SK-N-MC (cell line): ENCODE measurements at places on chromosomes 3 and 15.

DNA sequence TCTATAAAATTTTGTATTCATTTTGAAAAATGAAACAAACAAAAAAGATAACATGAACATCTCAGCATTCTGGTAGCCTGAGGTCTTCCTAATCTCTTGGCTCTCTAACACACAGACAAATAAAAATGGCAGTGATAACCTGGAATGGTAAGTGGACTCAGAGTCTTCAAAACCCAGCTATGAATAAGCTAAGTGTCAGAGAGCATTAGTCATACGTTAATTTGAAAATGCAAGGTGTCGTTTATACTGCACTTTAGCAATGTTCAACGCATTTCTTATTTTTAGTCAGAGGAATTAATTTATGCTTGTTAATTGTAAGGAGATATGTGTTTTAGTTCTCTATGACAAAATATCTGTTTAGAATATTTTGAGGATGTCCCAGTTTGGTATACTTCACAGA, 294.3 kb downstream of the NEK10 start:
- no peak for DNase-seq

- DNase-seq = no peak
These were observed 36.3 kb downstream of the TRIP4 start for GRCh38 chr15:64423970-64424369.

DNA sequence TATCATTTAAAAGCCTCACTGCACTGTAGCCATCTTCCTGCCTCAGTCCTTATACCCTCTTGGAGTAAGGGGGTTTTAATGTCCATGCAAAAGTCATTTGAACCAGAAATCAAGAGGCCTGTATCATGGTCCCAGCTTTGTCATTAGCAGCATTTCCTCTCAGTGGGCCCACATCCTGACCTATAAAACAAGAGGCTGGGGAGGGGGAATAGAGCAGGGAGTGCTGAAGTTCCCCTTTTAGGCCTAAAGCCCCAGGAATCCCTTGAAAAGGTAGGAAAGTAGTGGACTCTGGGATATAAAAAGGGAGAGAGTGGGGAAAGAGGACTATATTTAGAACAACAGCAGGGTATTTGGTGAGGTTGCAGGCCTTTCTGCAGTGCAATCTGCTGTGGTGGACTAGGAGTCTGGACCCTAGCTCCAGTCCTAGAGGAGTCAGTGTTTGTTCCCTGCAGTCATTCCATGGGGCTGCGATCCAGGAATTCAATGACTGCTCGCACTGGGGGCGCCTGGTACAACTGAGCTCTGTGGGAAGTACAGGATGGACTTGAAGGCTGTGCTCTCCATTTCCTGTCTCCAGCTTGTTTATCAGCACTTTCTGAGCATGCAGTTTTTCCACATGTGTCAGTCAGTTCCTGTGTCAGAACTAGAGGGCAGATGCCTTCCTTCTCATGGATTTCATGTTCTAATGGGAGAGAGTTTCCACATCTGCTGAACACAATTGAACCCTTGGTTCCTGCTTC, 46.8 kb downstream of the PDHB start:
- no peak for DNase-seq

DNA sequence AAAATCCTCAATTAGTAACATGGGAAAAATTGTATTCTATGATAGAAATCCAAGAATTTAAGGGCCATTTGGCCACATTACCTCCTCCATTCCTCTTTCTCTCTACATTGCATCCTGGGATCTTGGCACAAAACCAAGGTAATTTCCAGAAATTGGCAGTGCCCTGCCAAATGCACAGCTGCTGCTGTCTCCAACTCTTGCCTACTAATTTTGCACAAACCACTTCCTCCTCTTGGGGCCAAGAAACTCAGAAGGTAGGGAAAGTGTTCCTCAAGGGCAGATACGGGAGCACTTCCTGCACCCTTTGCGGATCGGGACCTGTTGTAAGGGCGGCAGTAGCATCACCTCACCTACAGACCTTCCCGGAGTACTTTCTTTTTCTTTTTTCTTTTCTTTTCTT, 57.8 kb downstream of the MAP3K13 start:
- DNase-seq = no peak

GRCh38 chr15:62887113-62887570, 155.4 kb upstream of the TPM1 start:
- no peak for DNase-seq

DNA sequence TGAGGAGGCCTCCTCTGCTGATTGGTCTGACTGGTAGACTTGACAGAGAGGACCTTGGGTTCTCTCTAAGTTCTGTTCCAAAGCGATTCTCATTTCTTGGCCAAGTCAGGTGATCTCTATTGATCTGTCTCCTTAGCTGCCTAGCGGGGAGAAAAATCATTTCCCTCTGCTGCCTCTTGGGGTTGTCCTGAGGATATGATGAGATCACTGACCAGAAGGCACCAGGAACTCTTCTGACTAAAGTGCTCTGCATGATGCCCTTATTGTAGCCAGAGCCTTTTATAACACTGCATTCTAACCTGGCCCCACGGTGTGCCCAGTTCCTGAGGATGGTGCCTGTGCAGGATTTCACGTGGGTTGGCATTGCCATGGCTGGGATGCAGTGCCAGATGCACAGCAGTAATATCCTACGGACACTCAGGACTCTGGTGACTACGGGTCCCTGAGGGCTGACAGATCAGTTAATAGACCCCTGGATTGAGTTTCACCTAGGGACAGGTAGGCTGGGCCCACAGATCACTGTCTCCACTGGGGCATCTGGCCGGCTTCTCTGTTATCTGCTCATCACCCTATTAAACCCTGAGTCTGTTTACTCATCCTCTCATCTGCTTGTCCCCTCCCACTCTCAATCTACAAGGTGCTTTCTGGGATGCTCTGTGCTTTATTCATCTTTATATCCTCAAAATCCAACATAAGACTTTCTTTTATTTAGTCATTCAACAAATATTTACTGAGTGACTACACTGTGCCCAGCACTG, 3.9 kb upstream of the HEG1 start:
- DNase-seq = no peak

DNA sequence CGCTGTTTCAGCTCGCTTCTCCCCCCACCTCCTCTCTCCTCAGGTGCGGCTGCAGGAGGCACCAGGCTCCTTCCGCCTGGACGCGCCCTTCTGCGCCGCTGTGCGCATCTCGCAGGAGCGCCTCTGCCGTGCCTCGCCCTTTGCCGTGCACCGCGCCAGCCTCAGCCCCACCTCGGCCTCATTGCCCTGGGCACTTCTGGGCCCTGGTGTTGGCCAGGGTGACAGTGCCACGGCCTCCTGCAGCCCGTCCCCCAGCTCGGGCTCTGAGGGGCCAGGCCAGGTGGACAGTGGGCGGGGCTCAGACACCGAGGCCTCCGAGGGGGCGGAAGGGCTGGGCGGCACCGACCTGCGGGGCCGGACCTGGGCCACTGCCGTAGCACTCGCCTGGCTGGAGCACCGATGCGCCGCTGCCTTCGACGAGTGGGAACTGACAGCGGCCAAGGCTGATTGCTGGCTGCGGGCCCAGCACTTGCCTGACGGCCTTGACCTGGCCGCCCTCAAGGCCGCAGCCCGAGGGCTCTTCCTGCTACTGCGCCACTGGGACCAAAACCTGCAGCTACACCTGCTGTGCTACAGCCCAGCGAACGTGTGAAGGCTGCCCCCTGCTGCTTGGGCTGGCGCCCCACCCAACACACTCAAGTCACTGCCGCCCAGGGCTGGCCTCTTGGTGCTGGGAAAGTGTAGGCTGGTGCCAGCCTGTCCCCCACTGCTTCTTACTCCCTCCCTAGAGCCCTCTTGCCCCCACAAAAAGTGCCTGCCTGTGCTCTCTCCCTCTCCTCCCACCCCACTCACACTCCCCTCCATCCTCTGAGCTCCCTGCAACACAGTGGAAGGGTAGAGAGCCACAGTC, 7.1 kb downstream of the ALG3 start:
- DNase-seq = no peak

- no peak for DNase-seq
These were observed 57.8 kb downstream of the WNT7A start for GRCh38 chr3:13822042-13822441.

GRCh38 chr15:51579012-51579411, 43.6 kb downstream of the DMXL2 start:
- peak; percentile 32 for DNase-seq

DNA sequence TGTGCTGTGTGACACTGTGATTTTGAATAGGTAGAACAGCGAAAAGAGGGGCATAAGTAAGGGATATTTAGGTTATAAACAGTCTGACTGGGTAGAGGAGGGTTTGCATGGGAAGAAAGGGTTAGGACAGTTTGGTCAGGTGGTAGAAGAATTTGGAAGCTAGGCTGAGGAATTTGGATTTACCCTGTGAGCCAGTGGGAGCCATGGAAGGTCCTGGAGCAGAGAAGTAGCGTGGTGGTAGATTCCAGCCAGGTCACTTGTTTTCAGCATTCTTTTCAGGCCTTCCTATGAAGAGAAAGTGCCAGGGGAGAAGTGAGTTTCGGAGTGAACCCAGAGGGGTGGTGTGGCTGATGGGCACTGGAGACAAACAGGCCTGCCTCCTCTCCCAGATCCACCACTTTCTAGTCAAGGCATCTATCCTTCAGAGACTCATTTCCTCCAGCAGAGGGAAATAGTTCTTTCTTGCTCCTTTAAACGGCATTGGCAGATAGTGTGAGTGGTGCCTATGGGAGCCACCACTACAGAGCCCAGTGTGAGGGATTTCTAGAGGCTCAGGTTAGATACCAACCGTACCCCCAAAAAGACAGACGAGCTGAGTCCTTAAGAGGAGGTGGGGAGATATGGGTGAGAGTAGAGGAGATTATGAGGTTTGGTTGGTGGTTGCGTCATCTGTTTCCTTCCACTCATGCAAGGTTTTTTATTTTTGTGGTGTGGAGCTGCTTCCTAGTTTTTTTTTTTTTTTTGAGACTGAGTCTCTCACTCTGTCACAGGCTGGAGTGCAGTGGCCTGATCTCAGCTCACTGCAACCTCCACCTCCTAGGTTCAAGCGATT, 21.2 kb downstream of the PXK start:
- DNase-seq = no peak

DNA sequence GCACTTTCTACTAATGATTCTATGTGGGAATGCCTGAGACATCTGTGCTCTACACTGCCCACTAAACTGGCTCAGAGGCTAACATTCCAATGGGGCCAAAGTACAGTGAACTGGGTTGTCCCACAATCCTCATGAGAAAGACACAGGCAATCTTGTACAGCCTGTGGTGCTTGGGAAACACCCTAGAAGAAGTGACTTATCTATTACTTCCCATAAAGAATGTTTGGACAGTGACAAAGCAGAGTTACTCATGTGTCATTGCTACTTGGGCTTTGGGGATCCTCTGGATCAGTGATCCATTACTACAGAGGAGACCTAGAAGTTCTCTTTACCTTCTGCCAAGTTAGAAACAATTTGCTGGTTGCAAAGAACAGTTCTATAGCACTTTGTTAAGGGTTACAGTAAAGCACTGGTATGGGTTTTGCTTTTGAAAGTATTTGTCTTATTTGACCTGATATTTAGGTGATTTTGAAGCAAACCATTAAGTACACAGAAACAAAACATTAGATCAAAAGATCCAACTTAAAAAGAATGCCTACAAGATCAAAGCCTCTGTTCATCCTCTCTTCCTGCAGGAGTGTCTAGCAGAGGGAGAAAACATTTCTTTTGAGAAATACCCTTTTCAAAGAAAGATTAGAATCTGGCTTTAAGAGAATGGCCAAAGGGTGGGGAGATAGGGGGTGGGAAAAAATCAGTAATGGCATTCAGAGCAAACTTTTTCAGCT, 75.8 kb downstream of the CTNNB1 start:
- no peak for DNase-seq

DNA sequence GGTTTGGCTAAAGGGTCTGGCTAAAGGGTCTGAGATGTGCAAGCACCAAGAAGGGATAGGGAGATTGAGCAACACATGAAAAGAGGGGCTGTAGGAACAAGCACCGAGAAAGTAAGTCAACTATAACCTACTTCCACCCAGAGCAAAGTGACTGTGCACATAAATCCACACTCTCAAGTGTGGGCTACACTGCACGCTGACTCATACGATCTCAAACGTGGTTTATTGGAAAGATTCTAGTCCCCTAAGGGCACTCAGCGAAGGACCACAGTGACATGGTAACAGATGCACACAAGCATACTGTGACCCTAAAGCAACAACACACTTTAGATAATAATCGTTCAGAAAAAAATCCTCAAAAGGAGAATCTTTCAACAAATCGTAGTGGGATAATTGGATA, 48.0 kb downstream of the EHHADH start:
- DNase-seq = no peak

DNA sequence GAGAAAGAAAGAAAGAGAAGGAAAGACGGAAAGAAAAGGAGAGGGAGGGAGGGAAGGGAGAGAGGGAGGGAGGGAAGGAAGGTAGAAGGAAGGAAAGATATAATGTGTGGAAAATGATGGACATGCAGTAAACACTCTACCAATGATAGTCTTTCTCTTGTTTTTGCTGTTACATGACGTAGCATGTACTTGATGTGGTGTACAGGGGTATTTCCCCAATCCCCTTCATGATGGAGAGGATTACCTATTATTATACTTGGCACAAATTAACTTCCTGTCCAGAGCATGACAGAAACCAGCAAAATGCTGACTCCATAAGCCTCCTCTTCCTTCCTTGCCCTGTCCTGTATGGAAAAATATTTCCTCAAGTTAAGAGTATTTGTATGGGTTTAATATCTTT, 124.4 kb downstream of the B3GALNT1 start:
- no peak for DNase-seq

GRCh38 chr3:20462723-20463122, 276.7 kb upstream of the SGO1 start:
- no peak for DNase-seq

DNA sequence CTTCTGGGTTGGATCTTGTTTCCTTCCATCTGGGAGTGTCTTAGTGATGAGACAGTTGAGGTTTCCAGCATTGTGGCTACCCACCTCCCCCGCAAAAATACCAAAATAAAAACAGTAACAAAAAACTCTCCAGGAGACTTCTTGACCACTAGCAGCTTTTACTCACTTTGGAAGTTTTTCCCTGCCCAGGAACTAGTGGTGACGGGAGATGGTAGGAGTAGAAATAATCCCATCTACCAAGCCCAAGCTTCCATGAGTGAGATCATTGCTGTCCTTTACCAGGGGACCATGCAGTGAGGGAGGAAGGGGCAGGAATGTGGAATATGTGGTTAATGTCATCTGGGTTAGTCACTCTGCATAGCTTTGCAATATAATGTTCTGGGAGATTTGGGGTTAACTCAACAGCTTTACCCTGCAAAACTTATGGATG, 187.7 kb downstream of the ITPR1 start:
- DNase-seq = no peak

- no peak for DNase-seq
These were observed 47.6 kb upstream of the ANP32A start for GRCh38 chr15:68868296-68868695.

- no peak for DNase-seq
These were observed 82.8 kb upstream of the CPNE4 start for GRCh38 chr3:132117642-132118041.

- DNase-seq = no peak
These were observed 70.9 kb upstream of the ST8SIA2 start for GRCh38 chr15:92322566-92323355.

GRCh38 chr15:39468331-39468730, 112.5 kb upstream of the THBS1 start:
- no peak for DNase-seq

DNA sequence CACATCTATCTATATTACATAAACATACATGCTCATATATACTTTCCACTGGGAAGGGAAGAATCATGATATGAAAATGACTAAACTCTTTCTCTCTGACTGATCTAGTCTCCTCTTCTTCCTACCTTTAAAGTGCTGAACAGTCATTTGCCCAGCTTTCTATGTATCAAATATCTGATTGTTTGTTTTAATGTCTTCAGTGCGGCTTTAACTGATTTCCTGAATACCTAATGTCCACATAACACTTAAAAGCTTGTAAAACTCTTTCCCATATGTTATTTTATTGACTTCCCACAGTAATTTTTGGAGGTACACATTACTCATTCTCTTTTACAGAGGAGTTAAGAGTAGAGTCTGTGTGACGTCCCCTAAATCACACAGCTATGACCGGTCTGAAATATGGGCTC, 28.2 kb downstream of the CPOX start:
- DNase-seq = no peak
